GM13977 (cell line): ENCODE measurements at places on chromosomes 12 and 14.

- DNase-seq: no peak
These were observed 599.8 kb upstream of the TMEM132C start for GRCh38 chr12:127667131-127667685.

- peak; percentile 83 for DNase-seq
These were observed 4.5 kb upstream of the IRF2BPL start for GRCh38 chr14:77032844-77033621.

DNA sequence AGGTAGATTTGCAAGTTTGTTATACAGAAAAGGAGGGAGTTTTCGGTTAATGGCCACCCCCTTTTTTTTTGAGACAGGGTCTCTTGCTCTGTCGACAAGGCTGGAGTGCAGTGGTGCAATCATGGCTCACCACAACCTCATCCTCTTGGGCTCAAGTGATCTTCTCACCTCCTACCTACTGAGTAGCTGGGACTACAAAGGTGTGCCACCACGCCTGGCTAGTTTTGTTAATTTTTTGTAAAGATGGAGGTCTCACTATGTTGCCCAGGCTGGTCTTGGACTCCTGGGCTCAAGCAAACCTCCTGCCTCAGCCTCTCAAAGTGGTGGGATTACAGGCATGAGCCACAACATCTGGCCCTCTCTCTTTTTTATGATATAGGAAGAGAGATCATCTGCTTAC is 94.6 kb downstream of the CDK17 start:
- DNase-seq: no peak

DNA sequence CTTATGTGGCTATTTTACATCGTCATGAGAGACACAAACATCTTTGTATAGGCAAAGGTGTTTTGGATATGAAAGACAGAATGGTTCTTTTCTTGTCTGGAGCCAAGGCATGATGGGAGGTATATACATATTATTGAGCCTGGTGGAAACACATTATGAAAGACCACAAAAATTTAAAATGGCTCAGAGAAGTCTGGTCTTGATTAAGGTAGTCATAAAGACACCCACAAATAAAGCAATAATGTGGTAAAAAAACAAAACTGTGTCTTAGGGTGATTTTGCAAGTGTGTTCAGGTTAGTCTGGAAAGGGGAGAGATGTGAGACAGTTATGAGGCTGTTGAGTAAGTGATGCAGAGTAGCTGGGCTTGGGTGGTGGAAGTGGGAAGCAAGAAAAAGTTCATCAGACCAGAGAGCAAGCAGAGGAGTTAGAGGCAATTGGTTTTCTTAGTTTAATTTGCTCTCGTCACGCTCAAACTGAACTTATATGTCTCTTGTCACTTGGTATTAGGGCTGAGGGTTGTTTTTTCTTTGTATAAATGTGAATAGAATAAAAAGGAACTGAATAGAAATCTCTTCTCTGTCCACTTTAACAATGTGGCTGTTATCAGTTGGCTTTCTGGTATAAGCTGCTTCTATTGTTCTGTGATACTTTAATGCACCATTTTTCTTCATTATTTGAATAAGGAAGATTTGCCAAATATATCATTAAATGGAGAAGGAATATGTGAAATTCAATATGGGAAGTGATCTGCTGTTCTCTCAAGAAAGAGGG is 115.0 kb downstream of the AKAP6 start:
- DNase-seq: no peak

- no peak for DNase-seq
These were observed 55.9 kb upstream of the AVPR1A start for GRCh38 chr12:63206909-63207308.

DNA sequence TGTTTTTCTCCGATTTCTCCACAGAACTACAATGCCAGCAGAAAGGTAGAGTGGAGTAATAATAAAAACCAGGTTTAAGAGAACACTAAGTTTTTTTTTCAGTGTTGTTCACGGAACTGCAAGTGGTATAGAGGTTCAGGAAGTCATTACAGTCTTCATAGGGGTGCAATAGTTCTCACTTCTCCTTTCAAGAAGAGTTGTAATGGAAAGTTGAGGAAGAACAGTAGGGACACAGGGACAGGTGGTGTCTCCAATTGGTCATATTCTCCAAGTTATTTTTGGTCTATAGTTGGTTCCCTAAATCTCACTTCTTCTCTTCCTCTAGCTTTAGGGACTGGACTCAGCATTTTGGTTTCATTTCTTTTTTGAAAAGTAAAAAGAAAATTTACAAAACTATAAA is 894.0 kb downstream of the NRXN3 start:
- no peak for DNase-seq

DNA sequence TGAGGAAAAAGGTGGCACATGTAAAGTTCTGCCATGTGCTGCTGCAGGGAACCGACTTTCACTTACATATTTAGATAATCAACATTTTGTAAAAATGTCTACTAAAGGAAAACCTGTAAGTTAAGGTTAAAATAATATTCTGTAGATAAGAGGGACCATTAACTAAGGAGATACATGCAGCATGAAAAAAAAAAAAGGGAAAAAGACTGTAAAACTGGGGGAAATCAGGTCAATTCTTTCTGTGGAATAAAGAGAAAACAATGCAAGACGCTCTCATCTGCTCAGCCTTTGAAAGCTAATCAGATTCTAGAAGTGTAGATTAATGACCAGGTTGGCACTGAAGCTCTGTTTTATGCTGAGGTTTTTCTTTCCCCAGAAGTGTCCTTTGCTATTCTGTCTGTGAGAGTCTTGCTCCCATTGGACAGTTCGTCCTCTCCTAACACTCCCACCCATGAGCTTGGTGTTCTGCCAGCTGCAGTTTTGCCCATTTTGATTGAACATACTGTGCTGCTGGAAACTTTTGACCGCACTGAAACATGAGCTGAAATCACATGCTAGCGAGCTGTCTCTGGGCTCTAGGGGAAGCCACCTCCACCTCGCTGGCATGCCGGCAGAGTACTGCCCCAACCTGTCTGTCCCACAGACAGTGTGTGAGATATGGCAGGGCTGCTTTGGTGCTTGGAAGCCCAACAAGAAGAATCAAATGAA is 39.7 kb downstream of the PPTC7 start:
- DNase-seq: no peak

DNA sequence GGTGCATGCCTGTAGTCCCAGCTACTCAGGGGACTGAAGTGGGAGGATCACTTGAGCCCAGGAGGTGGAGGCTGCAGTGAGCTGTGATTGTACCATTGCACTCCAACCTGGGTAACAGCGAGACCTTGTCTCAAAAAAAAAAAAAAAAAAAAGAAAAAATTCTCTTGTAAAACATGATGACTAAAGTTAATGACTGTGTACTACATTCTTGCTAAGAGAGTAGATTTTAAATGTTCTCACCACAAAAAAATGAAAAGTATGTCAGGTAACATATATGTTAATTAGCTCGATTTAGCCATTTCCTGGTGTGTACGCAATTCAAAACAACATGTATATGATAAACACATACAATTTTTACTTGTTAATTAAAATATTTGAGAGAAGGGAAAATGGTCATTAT is 480.7 kb upstream of the RGS6 start:
- no peak for DNase-seq

GRCh38 chr12:19800884-19801283 is 361.6 kb downstream of the AEBP2 start:
- DNase-seq: peak; percentile 49

DNA sequence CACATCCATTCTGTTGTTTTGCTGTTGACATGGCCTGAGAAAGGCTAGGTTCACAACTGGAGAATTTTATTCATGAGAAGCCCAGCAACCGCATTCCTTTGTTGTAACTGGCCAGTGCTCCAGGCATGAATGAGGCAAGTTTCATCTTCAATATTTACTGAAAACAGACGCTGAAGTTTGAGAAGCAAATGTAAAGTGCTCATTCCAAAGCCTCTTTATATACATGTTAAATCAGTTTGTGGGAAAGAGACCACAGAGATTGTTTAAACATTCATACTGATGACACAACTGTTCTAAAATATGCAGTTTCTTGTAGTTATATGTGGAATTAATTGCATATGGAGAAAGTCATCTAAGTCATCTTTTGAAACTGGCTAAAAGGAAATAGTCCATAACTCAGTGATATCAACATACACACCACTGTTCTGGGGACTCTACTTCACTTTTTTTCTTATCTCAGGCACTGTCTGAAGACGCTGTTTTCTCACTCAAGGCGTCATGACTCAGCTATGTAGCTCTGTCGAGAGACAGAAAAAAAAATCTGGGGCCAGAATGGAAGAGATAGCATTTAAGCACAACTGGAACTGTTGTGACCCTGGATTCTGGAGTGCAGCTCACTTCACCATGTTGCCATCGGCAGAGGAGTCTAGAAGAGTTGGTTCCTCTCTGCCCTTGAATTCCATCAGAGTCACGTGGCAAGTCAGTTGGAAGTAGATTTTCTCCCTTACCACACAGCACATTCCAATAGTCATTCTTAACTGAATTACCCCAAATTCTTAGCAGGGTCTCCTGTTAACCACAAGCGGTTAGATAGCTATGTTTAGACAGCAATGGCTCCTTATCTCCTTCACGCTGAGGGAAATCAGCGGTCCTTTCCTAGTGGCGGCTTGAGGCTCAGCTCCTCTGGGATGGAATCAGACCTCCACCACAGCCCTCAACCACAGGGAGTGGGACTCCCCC is 258.4 kb upstream of the HMGA2 start:
- no peak for DNase-seq

GRCh38 chr14:29926701-29927375 is 809 bp downstream of the PRKD1 start:
- DNase-seq: peak; percentile 45

DNA sequence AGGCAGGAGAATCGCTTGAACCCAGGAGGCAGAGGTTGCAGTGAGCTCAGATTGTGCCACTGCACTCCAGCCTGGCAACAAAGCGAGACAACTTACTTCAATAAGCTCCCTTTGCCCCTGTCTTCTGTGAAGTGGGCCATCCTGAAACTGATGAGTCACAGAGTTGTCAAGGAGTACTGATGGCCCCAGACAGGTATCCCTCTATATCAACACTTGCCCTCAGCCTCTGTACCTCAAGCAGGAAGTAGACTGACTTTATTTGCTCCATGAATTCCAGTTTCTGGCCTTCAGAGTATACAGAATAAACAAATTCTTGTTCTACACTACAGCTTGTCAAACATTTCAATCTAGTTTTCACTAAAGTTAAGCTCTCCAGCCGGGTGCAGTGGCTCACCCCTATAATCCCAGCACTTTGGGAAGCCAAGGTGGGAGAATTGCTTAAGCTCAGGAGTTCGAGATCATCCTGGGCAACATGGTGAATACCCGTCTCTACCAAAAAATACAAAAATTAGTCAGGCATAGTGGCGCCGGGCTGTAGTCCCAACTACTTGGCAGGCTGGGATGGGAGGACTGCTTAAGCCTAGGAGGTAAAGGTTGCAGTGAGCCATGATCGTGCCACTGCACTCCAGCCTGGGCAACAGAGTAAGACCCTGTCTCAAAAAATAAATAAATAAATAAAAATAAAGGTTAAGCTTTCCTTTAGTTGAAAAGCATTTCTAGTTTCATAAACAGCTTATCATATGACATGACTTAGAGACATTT is 16.4 kb upstream of the LRP10 start:
- no peak for DNase-seq

DNA sequence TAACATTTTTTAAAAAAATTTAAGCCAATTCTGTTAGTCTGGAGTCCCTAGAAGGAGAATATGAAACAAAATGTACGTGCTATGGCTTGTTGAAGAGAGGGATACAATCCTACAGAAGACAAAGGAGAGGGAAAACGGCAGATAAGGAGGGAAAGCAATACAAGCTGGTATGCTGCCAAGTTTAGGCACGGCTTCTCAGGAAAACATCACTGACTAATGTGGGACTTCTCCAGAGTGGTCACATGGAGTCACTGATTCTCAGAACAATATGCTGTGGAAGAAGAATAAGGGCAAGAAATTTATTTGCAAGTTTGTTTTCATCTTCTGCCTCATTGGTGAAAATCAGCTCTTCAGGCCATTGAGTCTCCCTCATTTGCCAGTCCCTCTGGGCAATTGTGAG is 22.9 kb upstream of the NR1H4 start:
- DNase-seq: no peak

DNA sequence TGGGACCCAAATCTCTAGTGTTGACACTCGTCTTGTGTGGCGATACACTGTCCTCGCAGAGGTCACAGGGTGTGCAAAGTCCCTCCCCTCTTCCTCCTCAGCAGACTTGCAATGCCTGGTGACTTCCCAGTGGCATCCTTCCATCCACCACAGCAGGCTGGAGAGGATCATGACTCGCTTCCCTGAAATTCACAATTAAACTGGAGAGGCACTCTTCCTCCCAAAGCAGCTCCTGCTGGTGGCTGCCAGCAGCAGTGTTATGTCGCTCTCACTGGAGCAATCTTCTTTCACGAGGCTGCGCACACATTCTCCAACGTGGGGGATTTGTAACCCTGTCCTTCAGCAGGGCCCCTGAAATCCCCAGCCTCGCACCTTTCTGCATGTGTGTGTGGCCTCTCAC is 145.2 kb upstream of the TMCC3 start:
- no peak for DNase-seq

GRCh38 chr12:67046062-67046461 is 223.1 kb upstream of the CAND1 start:
- DNase-seq: no peak

DNA sequence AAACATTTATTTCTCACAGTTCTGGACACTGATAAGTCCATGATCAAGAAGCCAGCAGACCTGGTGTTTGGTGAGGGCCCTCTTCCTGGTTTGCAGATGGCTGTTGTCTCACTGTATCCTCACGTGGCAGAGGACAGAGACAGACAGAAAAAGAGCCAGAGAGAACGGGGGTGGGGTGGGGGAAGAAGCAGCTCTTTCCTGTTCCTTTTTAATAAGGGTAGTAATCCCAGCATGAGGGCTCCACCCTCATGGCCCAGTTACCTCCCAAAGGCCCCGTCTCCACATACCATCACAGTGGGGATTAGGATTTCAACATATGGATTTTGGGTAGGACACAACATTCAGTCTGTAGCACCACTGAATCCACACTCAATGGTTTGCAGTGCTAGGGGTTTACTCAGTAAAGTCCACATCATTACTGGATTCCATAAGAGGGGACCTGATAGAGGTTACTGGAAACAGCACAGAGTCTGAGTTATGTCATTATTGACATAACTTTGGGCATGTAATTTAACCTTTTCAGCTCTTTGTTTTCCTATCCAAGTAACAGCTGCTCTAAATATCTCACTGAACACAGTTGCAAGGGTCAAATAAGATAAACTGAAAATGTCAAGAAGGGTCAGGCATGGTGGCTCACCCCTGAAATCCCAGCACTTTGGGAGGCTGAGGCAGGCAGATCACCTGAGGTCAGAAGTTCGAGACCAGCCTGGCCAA is 53.2 kb downstream of the RPAP3 start:
- DNase-seq: no peak

DNA sequence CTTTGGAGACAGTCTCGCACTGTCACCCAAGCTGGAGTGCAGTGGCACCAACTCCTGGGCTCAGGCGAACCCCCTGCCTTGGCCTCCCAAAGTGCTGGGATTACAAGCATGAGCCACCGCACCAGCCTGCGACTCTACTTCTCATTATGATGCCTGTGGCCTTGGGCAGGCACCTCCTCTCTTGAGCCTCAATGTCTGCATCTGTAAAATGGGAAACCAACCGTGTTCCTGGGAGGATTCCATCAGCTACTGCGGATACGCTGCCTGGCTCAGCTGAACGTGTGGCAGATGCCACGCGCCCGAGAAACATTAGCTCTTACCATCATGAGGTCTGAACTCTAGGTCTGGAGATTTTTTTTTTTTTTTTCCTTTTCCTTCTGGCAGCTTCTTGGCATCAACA is 5.8 kb downstream of the TESC start:
- DNase-seq: no peak
